Stimulated activated CD4-positive, alpha-beta T cell treated with anti-CD3 and anti-CD28 coated beads, Interleukin-4, amount 100 ng/mL, for 48 hours (primary cell): ENCODE measurements at places on chromosomes 7 and 10.

GRCh38 chr7:77548206-77548605 lies 11.1 kb downstream of the PTPN12 start:
- no peak for DNase-seq

GRCh38 chr7:115775981-115776380 lies 254.6 kb downstream of the TFEC start:
- no peak for DNase-seq

DNA sequence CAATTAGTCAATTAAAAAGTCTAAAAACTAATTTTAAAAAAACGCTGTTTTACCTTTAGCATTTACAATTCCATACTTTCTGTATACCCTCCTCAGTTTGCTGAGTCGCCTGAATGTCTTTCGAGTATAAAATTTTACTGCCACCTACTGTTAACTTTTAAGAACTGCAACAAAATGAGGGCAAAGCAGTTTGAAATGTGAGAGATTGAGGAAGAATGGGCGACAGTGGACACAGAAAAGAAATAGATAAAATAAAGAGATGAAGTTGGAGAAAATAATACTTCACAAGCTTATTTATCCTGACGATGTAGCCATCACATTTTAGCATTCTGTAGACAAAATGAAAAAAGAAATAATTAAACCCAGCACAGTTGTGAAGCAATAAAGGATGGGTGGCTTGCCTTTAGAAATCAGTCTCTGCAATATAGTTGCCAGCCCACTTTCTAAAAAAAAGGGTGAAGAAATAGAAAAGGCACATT lies 110.8 kb upstream of the PTN start:
- DNase-seq: no peak

DNA sequence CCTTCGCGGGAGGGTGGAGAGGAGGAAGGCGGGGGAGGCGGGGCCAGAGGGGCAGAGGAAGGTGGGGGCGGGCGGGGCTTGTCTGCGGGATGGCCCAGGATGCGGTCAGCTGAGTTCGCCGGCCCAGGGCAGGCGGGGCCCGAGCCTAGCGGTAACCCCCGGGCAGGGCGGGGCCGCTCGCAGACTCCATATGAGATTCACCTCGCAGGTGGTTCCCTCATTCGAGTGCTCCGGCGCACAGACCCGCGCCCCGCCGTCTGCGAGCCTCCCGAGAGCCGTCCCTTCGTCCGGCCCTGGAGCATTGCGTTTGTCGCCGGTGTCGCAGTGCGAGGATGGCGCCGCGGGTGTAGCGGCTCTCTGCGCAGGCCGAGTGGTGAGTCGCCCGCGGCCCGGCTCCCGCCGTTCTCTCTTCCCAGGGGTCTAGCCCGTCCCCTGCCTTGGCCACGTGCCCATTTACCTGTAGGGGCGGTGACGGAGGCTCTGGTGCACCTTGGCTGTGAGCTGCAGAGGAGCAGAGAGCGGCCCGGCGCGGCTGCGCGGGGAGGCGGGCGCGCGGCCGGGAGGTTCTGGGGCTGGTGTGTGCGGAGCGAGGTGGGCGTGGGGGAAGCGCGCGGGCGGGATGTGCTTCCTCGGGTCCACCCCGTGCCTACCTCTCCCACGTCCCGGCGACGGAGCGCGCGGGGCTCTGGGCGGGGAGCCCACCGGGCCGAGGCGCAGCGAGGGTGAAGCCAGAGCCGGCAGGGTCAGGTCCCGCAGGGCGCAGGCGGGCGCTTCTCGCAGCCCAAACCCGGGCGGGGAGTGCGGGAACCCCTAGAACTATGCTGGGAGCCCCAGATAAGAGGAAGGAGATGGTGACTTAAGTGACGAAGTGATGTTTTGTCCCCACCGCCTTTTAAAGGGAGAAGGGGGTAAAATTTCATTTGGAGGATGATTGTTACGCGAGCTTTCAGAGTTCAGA lies at the start of gene UPP1:
TSS of gene UPP1 (plus strand) at position 220 of the 958 bp plus-strand sequence. CDS start 5,519 bp downstream, outside the sequence.
- peak; percentile 78 for DNase-seq

- DNase-seq: no peak
Measured at GRCh38 chr7:69218576-69218975, 379.7 kb upstream of the AUTS2 start.

DNA sequence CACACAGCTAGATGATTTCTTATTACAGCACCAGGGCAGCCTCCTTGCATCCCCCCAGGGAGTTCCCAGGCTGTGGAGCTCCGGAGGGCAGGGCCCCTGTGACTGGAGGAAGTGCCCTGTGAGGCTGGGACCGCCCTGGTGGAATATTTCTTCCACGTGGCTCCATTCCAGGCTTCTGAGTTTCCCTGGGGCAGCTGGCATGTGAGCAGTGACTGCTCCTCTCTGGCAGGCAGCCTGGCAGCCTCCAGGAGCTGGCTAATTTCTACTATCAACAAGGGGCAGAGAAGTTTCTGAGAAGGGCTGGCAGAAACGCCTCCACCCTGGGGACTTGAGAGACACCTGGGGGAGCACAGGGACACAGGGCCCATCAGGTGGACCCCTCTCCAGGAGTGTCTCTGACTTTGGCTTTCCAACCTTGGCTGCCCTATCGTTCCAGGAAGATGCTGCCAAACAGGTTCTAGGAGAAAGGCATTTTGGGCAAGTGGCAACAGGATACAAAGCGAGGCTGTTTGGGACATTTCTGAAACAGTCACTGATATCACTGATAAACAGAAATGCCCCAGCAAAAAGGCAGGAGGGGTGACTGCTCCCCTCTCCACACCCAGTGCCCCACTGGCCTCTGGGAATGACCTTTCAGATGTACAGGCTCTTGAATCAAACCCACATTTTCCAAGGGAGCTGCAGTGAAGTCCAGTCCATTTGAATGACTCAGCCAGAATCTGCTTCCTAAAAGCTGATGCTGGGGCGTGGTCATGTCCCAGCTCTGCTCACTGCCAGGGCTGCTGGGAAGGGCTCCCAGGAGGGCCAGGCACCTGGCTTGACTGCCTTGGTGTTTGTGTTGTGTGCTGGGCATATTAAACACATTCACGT lies 16.1 kb downstream of the MYOF start:
- DNase-seq: no peak

DNA sequence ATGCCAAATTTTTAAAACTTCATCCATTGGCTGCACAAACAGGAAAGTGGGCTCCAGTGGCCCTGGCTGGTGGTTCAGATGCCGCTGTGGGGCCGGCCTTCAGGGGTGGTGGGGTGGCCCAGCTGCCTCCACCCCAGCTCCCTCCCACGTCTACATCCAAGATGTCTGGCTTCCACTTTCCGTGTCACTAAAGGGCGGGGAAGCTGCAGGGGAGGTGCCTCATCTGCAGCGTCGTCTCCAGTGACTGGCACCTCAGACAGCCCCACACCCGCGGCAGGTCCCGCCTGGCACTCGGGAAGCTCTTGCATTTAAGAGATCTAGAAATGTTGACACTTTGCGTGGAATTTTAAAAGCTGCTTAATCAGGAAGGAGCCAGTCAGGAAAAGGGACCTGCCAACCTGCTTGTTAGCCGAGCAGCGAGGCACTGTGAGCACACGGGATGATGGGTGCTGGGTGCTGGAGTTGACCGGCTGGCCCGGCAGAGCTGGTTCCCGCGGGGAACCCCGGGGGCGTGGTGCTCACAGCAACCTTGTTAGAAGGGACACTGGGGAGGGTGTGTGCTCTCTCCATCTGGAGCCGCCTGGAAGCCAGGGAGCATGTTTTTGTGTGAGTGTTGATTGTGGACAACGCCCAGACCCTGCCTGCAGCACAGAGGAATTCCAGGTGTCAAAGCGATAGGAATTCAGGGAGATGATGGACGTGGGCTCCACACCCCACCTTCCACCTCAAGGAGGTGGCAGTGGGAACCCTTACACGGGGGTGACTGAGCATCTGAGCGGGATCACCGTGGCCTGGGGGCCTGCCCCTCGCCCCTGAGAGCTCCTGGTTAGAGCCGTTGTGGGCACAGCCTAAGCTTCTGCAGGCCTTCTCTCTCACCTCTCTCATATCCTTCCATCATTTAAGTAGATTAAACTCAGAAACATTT lies 320.5 kb downstream of the PTPRN2 start:
- no peak for DNase-seq

DNA sequence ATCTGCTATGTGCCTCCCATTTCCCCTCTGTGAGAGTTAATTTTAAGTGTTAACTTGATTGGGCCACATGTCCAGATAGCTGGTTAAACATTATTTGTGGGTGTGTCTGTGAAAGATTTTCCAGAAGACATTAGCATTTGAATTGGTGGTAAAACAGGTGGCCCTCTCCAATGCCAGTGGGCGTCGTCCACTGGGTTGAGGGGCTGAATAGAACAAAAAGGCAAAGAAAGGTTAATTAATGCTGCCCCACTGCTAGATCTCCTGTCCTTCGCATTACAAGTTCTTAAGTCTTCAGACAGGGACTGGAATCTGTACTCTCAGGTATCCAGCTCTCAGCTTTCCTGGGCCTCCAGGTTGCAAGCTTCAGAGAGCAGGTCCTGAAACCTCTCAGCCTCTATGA lies 1160.9 kb upstream of the LRRN3 start:
- no peak for DNase-seq

DNA sequence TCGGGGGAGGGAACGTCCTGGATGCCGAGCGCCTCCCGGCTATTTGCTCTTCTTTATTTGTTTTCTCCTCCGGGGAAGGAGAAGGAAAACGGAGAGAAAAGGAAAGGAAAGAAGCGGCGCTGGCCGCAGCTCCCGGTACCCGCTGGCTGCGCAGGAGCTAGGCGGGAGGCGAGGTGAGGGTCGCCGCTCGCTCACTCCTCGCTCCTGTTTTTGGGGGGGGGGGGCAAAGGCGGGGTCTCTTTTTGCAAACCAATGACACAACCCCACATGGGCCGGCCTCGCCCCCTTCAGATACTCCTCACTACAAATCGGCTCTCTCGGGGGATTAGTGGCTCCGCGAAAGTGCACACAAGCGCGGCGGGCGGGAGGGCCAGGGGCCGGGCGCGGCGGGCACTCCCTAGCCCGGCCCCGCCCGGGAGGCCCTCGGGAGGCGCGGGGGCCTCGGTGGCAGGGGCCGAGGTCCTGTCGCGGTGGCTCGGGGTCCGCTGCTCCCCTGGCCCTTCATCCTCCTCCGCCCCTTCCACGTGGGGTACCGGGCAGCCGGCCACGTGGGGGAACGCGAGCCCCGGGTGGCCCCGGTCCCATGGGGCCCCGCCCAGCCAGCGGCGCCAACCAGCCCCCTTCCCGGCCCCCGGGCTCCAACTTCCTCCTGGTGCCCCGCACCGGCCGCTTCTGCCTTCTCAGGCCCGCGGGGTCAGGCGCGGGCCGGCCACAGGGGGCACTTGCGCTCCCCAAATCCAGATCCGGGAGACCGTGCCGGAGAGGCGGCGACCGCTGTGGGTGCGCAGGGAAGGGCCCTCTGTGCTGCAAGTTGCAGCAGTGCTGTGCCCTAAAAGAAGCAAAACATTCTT lies 718 bp upstream of the CTBP2 start:
- DNase-seq: no peak

- DNase-seq: no peak
Measured at GRCh38 chr10:110305767-110306451, 1.2 kb upstream of the SMNDC1 start.
